ENCODE measurements at places on chromosomes 6 and 20.

- no peak overlapping the region for H3K4me3 ChIP-seq
- peaks cover 43% of the 10 kb centered on the region for H3K4me1 ChIP-seq
- no peak for DNase-seq
Observed at GRCh38 chr6:3500262-3501014, 43.6 kb upstream of the SLC22A23 start.

DNA sequence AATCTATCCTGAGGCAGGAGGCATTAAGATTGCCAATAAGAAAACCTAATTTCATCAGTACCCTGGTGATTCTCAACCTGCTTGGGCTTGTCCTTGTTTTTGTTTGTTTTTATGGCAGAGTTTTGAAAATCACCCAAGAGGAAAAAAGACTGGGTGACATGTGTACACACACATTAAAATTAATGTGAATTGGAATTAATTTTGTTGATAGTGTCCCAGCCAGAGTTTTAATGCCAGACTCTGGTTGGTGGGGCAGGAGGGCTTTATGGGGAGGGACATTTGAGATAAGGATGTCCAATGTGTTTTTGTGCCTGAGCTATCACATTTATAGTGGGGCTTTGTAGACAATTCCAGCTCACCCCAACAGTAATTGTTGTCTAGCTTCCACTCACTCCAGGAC, 184.6 kb downstream of the ID4 start:
- no peak overlapping the region for H3K4me3 ChIP-seq
- no peaks in the 10 kb centered on the region for H3K36me3 ChIP-seq
- DNase-seq: no peak
- H3K27me3 ChIP-seq: peaks cover 2% of the 10 kb centered on the region
- no peaks in the 10 kb centered on the region for H3K4me1 ChIP-seq
- H3K27ac ChIP-seq: no peak overlapping the region

DNA sequence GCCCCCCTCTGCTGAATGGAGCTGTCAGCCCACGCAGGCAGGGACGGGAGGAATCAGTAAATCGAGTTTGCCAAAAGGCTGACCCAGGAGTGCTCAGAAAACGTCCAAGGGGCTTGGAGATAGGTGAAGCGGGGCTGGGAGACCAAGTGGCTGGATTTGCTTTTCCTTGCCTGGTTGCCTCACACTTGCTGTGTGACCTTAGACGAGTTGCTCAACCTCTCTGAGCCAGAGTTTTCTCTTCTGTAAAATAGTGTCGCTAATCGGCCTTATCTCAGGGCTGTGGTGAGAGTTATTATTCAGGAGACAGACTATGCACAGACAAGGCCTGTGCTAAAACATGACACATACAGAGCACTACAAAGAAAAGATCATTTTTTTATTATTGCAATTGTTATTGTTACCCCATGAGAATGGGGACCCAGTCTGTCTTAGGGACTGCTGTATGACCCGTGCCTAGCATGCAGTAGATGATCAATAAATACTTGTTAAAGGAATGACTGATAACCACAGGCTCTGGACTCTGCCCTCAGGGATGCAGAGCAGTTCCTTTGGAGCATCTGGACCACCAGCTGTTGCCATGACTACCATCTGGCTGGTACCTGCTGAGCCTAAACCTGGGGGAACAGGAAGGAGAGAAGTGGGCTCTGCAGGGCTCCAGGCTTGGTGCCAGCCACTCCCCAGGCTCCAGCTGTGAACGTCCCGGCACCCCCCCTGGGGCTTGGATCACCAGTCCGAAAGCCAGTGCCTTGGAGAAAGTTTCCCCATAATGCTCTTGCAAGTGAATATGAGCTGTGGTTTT, 901 bp downstream of the KCNK15 start:
- H3K27me3 ChIP-seq: peaks cover 63% of the 10 kb centered on the region
- H3K4me3 ChIP-seq: peak overlapping the region; percentile 60
- peaks cover 4% of the 10 kb centered on the region for H3K4me1 ChIP-seq
- no peak for DNase-seq

DNA sequence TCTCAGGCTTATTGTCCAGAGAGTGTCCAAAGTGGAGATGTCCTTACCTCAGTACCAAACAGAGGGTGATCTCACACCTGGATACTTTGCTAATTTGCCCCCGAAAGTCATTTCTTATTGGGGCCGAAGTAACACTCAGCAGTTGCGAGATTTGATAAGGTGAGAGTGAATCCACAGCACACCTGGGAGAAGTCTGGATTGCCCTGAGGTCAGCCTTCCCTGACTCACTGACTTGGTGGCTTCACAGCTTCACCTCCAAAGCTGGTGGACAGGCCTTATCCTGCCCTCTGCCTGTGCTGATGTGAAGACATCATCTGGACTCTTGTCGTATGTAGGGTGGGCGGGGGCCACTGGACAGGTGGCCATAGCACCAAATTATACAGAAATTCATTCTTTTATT, 101.9 kb upstream of the ARMC2 start:
- H3K27me3 ChIP-seq: no peaks in the 10 kb centered on the region
- no peak overlapping the region for H3K4me3 ChIP-seq
- DNase-seq: no peak
- H3K27ac ChIP-seq: peak overlapping the region; percentile 84

- peak; percentile 50 for DNase-seq
- peak overlapping the region; percentile 80 for H3K4me3 ChIP-seq
- peak overlapping the region; percentile 92 for H3K27ac ChIP-seq
- H3K36me3 ChIP-seq: no peaks in the 10 kb centered on the region
Observed at GRCh38 chr6:7106752-7107577, 796 bp upstream of the RREB1 start.

GRCh38 chr6:38349795-38350194, 289.9 kb downstream of the BTBD9 start:
- H3K27ac ChIP-seq: no peak overlapping the region
- H3K36me3 ChIP-seq: no peaks in the 10 kb centered on the region
- H3K27me3 ChIP-seq: no peaks in the 10 kb centered on the region

DNA sequence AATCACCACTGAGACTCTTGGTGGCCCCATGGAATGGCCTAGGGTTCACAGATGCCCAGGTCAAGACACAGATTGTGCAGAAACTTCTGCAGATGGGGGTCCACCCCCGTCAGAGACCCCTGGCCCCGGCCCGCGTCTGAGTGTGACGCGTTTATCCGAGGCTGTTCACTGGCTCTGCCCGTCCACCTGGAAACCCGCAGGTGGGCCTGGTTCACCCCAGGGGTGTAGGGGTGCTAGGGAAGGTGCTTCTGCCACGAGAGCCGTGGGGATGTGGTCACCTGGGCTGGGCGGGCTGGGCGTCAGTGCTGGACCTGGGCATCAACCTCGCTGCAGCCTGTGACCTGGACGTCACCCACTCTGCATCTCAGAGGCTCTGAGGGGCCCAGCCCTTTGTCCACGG, 39.5 kb upstream of the GATA5 start:
- H3K27ac ChIP-seq: no peak overlapping the region
- no peak for DNase-seq
- H3K4me3 ChIP-seq: no peak overlapping the region
- H3K27me3 ChIP-seq: peaks cover 1% of the 10 kb centered on the region
- H3K36me3 ChIP-seq: no peaks in the 10 kb centered on the region

- H3K4me1 ChIP-seq: peaks cover 5% of the 10 kb centered on the region
- peak overlapping the region; percentile 90 for H3K4me3 ChIP-seq
- DNase-seq: peak; percentile 76
- no peaks in the 10 kb centered on the region for H3K27me3 ChIP-seq
- no peaks in the 10 kb centered on the region for H3K36me3 ChIP-seq
Observed at GRCh38 chr6:26304797-26305640, 60.0 kb upstream of the BTN3A2 start.

DNA sequence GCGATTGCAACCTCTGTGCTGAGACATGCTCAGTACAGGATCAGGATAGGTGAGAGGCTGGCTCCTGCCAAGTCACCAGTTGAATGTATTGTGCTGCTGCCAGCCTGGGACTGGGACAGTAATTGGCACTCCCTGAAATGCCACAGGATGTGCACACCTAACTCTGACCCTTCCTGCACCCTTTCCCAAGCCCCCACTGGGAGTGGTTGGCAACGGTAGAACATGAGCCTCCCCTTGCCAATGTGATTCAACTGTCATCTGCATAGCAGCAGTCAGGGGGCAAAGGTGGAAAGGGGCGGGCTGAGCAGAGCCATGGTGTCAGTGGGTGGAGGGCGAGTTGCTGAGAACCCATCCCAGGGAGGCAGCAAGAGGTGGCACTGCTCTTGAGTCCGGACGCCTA, 15.4 kb downstream of the SPINT3 start:
- no peak overlapping the region for H3K4me3 ChIP-seq
- no peaks in the 10 kb centered on the region for H3K4me1 ChIP-seq
- no peaks in the 10 kb centered on the region for H3K36me3 ChIP-seq
- H3K27me3 ChIP-seq: peaks cover 41% of the 10 kb centered on the region

GRCh38 chr6:148041546-148041945, 301.1 kb upstream of the SASH1 start:
- peaks cover 4% of the 10 kb centered on the region for H3K36me3 ChIP-seq
- no peaks in the 10 kb centered on the region for H3K27me3 ChIP-seq
- H3K4me3 ChIP-seq: no peak overlapping the region
- DNase-seq: no peak
- H3K4me1 ChIP-seq: peaks cover 3% of the 10 kb centered on the region

- H3K27me3 ChIP-seq: no peaks in the 10 kb centered on the region
- DNase-seq: no peak
- peak overlapping the region; percentile 5 for H3K4me3 ChIP-seq
- peaks cover 7% of the 10 kb centered on the region for H3K36me3 ChIP-seq
- peak overlapping the region; percentile 91 for H3K27ac ChIP-seq
Observed at GRCh38 chr6:142355520-142356174, 53.8 kb downstream of the ADGRG6 start.

DNA sequence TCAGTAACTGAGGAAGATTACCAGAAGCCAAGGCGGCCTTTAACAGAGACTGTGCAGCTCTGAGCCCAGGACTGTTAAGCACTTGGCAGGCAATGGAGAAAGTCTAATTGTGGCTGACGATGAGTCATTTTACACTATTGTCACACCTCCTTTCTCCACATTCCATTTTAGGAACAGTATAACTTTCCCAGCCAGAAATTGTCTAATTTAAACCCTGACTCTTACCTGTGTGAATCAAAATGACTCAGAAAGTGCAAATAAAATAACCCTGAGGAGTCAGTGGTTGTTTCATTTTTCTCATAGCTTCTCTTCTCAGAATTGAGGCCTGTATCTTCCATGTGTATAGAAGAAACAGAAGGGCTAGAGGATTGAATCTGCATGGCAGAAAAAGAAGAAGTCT, 40.0 kb upstream of the OPN5 start:
- no peak for DNase-seq
- no peaks in the 10 kb centered on the region for H3K4me1 ChIP-seq
- H3K27ac ChIP-seq: no peak overlapping the region
- no peaks in the 10 kb centered on the region for H3K27me3 ChIP-seq
- no peaks in the 10 kb centered on the region for H3K36me3 ChIP-seq

DNA sequence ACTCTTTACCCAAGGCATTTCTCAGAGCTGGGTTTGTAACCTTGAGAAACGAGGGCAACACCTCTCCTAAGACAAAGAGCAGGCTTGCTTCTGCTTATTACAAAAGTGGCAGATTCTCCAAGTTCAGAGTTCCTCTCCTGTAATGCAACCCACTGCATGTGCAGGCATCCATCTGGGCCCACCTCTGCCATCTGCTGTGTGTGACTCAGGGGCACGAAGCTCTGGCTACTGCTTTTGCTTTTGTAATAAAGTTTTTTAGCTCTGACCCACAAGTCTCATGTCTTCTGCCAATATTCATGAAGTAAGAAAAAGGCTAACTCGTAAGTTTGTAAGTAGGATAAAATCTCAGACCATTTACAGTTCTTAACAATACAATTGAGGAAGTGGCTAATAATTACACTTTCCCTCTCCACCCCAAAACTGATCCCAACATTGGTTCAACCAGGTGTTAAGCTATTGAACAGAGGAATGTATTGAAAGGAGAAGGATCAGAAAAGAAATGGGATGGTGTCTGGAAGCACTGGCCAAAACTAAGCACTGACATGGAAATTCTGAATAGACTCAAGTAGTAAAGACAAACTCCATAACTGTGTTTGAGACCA, 51.7 kb upstream of the SMLR1 start:
- no peaks in the 10 kb centered on the region for H3K36me3 ChIP-seq
- peaks cover 10% of the 10 kb centered on the region for H3K4me1 ChIP-seq
- DNase-seq: no peak
- no peak overlapping the region for H3K4me3 ChIP-seq

DNA sequence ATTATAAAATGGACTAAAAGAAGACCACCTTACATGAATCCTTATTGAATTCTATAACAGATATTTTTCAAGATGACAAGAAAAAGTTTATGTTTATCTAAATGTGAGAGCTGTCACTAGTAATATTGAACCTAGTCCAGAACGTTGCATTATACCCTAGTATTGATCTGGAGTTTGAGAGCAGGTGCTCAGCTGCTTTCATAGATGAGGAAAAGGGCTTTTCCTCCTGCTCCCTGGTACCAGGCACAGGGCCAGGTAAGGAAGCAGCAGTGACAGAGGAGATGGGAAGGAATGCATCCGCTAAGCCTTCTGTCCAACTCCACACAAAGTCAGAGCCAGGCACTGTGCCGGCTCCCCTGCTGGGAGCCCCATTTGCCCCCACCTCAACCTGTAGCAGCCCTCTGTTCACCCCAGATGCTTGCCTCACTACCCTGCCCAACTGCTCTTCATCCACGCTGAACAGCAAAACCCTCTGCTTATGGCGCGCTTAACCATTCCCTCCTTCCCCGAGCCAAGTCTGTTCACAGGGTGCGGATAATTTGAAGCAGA, 393.1 kb downstream of the FRK start:
- H3K27ac ChIP-seq: no peak overlapping the region
- no peak for DNase-seq
- no peaks in the 10 kb centered on the region for H3K27me3 ChIP-seq

DNA sequence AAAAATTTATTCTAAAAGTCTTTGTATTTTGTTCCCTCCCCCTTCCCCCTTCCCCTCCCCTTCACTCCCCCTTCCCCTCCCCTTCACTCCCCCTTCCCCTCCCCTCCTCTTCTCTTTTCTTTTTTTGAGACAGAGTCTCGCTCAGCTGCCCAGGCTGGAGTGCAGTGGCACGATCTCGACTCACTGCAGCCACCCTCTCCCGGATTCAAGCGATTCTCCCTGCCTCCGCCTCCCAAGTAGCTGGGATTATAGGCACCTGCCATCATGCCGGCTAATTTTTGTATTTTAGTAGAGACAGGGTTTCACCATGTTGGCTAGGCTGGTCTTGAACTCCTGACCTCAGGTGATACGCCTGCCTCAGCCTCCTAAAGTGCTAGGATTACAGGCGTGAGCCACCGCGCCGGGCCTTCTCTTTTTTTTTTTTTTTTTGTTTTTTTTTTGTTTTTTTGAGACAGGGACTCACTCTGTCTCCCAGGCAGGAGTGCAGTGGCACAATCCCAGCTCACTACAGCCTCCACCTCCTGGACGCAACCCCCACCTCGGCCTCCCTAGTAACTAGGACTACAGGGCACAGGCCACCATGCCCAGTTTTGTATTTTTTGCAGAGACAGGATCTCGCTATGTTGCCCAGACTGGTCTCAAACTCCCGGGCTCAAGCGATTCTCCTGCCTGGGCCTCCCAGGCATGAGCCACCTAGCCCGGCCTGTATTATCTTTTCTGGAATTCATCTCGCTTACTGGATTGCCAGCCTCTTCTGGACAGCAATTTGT, 1.1 kb upstream of the AFG1L start:
- DNase-seq: no peak
- H3K4me1 ChIP-seq: peaks cover 15% of the 10 kb centered on the region
- H3K4me3 ChIP-seq: peak overlapping the region; percentile 96
- no peaks in the 10 kb centered on the region for H3K36me3 ChIP-seq
- H3K27ac ChIP-seq: peak overlapping the region; percentile 98
- no peaks in the 10 kb centered on the region for H3K27me3 ChIP-seq
